NT2/D1 (cell line): ENCODE measurements at places on chromosomes 4 and X.

- DNase-seq, result no peak
Observed at GRCh38 chr4:83548151-83548905, 12.4 kb downstream of the GPAT3 start.

DNA sequence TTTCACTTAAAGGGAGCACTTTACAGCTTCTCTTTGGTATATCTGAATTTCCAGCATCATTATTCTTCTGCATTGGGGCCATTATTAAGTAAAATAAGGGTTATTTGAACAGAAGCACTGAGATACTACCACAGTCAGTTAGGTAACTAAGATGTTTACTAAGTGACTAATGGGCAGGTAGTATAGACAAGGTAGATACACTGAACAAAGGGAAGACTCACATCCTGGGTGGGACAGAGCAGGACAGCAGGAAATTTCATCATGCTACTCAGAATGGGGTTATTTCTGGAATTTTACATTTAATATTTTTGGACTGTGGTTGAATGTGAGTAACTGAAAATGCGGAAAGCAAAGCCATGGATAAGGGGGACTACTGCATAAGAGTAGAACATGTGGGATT is 316.0 kb downstream of the CCSER1 start:
- no peak for DNase-seq

DNA sequence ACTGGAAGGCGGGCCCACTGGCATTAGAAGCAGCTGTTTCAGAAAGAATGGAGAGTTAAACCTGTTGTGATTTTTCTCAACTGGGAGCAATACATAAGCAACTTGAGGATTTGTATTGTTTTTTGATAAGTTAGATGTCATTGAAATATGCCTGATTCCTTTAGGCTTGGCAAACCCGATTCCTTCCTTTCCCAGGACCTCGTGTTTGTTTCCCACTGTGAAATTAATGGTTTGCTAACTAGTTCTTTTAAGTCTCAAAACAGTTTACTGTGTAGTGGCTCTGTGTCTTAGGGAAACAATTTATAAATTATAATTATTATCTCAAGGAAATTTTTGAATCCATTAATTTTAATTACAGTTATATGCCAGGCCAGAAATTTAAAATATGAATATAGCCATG is 218.0 kb downstream of the DCTD start:
- no peak for DNase-seq

- DNase-seq, result no peak
Observed at GRCh38 chrX:136835761-136836160, 44.8 kb downstream of the RBMX start.

GRCh38 chr4:74038425-74039314 is at the start of gene CXCL3:
CXCL3 (minus strand) TSS chr4:74038689; CDS start chr4:74038611, 78 bp downstream.
- no peak for DNase-seq

GRCh38 chr4:6884341-6884870 is 25.2 kb upstream of the TBC1D14 start:
- no peak for DNase-seq

DNA sequence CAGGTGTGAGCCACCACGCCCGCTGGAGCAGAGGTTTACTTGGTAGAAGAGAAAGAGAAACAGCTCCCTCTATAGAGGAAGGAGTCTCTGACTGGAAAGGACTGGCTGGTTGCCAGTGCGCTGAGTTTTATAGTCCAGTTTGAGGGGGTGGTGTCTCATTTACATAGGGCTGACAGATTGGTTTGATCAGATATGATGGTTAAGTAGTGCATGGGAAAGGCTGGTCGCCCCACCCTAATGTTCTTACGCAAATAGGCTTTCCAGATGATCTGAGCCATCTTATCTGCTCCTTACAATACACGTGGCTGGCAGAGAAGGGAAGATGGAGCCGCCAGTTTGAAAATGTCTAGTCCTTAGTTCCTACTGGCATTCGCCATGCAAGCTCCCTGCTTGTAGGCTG is 439.5 kb downstream of the NAF1 start:
- no peak for DNase-seq

DNA sequence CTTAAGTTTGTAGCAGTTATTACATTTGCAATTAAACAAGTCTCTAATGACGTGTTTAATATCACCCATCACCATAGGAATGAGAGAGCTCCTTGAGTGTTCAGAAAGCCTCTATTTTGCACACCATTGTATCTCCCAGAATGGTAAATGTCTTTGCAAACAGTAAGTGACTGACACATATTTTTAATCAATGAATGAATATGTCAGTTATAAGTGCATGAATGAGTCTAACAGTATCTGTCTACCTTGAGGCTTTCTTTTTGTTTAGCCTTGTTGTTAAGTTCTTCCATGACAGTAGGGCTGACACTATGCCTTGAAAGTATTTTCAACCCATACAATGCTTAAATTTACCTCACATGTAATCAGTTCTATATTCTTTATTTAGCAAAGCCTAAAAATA is 292.2 kb downstream of the STPG2 start:
- no peak for DNase-seq

DNA sequence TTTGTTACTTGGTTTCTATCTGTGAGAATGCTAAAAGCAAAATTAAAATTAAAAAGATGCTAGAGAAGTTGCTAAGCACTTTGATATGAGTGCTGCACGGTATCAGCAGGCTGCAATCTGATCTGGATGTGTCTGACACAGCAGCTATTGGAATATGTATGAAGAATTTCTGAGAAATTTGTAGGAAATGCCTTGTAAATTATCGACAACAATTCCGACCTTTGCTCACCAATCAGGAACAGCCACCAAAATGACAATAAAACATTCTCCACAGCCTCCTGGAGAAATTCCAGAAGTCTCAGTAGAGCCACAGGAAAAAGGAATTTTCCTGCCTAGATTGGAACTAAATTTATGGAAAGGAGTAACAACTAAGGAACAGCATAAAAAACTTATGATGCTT is 82.5 kb downstream of the TIGD2 start:
- no peak for DNase-seq

- no peak for DNase-seq
Observed at GRCh38 chr4:15531792-15532191, 62.1 kb downstream of the CC2D2A start.
